ENCODE measurements at places on chromosomes 1 and 21. TPM values are rescaled to one million over a fixed set of nuclear protein-coding genes. Genes with fewer than 3 reads are reported as not detected.

- DNase-seq: no peak
These were observed 21.1 kb upstream of the ACTRT2 start for GRCh38 chr1:3000214-3000613.

GRCh38 chr1:95098196-95098595, 19.0 kb upstream of the TLCD4 start:
- no peak for DNase-seq

DNA sequence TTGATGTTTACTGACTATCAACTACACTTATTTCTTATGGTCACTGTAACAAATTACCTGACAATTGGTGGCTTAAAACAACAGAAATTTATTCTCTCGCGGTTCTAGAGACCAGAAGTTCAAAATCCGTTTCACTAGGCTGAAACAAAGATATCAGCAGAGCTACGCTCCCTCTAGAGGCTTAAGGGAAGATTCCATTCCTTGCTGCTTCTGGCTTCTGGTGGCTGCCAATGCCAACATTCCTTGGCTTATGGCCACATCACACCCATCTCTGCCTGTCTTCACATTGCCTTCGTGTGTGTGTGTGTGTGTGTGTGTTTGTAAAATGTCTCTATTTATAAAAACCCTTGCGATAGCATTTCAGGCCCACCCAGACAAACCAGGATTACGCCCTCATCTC, 66.4 kb downstream of the LMX1A start:
- no peak for DNase-seq

GRCh38 chr1:198298640-198299039, 141.8 kb downstream of the NEK7 start:
- DNase-seq: no peak

DNA sequence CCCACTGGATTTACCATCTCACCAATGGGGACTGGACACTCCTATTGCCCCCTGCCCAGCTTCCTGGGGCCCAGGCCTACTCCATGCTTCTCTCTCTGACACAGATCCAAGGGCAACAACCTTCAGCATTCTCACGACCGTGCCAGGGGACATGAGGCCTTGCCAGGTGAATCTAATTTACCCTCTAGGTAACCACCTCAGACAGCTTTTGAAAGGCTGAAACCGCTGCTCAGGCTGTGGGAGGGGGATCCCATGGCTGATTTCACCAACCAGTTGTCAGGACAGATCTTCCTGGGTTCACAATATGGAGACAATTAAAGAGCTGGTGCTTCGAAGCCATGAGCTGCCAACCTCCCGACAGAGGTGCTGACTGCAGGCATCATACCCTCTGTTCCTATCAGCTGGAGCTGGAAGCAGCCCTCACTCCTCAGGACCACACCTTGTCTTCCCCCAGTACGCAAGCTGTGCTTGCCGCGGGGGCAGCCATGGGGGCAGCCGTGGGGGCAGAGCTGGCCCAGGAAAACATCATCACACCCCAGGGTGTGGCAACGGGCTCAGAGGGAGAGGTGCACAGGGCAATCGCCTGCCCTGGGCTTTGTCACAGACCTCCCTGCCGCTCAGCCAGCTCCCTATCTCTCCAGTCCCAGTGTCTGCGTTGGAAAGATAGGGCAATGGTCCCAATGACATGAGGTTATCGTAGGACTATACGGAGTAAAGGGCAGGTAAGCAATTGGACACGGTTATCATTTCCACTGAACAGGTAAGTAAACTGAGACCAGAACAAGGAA, 120.2 kb downstream of the DMRTB1 start:
- no peak for DNase-seq

GRCh38 chr1:159921251-159921650, 4.1 kb downstream of the TAGLN2 start:
- no peak for DNase-seq

DNA sequence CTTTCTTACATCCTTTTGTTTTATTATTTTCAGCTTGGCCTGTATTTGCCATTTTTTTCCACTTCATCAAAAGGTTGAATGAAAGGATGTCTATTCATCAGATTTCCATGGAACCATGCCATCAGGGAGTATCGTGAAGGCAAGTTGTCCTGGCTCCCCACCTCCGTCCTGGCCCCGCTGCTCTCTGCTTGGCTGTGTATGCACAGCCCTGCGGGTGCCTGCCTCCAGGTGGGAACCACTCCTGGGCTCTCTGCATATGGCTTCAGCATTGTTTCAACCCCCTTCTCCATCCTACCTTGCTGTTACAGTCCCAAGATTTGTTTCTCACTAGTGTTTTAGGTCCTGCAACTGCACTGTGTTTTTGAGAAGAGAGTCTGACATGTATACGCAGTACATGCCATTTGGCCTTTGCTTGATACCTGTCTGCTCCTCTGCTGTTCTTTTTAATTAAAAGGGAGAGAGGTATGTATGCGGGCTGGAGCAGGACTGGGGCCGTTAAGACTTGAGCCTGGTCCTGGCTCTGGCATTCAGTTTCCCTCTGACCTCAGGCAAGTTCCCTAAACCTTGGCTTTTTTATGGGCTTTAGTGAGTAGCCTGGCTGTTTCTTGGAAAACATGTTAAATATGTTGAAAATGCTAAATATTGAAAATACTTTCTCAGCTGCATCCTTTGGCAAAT, 69.9 kb upstream of the GCLM start:
- no peak for DNase-seq

DNA sequence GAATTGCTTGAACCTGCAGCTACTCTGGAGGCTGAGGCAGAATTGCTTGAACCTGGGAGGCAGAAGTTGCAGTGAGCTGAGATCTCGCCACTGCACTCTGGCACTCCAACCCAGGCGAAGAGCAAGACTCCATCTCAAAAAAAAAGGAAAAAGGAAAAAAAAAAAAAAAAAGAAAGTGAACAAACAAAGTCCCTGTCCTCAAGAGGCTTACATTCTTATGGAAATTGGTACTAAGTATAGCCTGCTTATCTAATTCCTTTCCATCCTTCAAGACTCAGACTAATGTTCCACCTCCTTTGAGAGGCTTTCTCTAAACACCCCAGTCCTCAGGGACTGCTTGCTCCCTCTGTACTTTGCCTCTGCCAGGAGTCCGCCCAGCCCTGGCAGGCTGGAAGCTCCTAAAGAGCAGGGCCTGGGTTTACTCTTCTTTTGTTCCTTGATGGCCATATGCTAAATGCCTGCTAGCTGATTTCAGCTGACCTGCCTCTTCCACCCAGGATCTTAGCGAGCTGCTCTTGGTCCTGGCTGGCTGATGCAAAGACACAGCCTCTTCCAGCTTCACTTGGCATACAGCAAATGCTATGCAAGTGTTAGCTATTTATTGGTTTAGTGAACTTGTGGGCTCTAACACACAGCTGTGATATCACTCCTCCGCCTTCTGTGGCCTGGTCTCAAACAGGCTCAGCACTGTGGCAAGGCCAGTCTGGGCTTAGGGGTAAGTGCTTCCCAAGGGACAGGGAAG, 9.8 kb downstream of the SLC9A1 start:
- no peak for DNase-seq

GRCh38 chr1:235021321-235021720, 107.3 kb downstream of the TOMM20 start:
- DNase-seq: no peak

DNA sequence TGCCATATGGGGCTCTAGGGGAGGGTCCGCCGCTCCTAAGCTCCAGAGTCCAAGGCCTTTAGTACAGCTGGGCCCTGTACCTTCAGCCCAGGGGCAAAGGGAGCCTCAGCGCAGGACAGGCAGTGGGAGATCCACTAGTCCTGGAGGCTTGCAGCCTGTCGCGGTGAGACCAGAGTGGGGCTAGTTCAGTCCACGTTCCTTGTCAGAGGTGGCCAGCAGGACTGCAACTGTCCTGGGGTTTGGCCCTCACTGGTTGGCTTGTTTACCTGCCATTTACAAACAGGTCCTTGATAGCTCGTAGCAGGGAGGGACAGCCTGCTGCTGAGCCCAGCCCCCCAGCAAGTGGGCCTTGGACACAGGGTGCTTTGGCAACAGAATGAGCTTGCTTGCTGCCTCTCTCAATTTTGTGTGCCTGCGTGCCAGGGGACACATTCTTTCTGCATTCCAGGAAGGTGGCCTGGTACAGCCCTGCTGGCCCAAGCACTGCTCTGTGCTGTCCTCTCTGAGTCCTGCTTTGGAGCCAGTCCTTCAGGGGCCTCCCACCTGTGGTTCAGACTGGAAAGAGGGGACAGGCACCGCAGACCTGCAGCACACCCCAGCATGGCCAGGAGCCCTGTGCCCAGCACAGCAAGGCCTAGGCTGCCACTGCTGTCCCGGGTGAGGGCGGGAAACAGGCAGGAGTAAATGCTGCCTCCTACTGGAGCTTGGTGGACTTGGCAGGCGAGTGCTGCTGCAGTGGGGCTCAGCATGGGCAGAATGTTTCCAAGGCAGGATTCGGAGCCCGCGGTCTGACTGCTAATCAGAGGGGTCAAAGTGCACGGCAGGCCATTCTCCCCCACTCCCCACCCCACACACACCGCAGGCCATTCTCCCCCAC, 15.2 kb downstream of the H6PD start:
- peak; percentile 23 for DNase-seq

DNA sequence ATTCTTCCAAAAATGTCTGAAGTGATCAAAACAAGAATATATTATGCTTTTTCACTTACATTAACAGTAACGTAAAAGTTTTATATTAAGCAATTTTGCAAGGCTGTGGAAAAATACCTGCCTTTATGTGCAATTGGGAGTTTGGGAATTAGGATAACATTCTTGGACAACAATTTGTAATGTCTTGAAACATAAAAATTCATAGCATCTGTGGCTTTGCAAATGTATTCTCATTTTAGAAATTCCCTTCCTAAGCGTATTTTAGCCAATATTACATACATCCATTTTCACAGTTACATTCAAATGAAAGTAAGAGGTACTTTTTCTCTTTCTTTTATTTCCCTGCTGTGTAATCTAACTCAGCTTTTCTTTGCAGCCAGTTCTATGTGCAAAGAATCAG, 13.4 kb upstream of the CFH start:
- DNase-seq: no peak

DNA sequence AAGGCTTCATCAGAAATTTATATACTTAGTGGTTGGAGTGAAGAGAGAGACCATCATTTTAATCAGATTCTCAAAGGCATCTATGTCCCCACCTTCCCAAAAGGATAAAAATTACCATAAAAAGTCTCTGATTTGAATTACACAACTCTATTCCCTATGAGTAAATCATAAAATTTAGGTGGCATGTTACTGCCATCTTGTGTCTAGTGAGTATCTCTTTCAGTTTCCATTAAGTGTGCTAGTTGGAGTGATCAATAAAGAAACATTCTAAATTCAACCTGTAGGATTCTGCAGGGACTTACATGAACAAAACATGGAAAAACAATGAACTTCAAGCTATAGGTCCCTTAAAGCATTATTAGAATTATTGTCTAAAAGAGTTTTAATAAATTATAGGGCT, 655.4 kb downstream of the LTN1 start:
- DNase-seq: no peak

DNA sequence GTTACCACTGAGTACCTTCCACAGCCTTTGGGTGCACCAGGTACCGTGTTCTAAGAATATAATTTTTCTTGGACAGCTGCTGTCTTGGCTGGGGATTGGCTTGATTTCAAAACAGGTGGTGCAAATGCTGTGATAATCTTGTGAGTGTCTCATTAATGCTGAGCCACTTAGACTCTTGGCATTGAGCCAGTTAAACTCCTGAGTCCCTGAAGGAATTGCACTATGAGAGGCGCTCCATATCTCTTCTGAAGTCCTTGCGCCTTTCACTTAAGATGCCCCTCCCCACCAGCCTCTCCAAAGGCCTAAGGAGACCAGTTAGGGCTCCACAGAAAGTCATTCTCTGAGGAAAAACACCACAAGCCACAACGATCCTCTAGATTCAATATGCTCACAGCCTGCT, 51.0 kb downstream of the BACH1 start:
- DNase-seq: no peak

DNA sequence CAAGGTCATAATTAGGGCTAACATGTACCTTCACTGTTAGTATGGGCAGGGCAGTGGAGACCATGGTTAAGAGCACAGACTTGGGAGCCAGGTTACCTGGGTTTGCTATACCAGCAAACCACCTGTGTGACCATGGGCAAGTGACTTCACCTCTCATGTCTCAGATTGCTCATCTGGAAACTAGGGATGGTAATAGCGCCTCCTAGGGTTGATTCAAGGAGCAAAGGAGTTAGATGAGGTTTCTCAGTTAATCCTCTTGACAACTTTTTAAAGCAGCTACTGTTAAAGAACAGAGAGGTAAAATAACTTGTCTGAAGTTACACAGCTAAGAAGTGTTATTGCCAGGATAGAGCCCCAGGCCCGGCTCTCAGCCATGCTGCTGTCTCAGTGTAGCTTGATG, 790 bp upstream of the MATN1 start:
- no peak for DNase-seq

The SLC6A9 gene
- total RNA-seq: 3.2 TPM

DNA sequence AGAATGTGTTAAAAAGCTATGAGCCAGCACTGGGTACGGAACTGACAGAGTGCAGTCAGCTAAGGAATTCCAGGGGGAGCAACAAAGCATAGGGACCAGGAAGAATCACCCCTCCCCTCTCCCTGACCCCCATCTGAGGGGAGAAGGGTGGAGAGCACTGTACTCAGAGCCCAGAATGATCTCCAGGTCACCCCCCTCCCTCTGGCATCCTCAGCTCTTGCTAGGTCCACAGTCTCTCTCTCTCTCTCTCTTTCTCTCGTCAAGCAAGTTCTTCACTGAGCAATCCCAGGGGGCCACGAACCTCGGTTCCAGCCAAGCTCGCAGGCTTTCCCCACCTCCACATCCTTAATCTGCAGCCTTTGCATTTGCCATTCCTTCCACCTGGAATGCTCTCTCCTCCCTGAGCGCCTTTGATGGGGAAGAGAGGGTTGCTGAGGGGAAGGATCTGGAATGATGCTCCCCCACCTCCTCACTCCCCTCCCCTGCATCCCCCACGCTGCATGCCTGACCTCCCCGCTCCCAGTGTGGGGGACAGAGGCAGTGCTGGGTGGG, 6.7 kb upstream of the WASF2 start:
- no peak for DNase-seq

DNA sequence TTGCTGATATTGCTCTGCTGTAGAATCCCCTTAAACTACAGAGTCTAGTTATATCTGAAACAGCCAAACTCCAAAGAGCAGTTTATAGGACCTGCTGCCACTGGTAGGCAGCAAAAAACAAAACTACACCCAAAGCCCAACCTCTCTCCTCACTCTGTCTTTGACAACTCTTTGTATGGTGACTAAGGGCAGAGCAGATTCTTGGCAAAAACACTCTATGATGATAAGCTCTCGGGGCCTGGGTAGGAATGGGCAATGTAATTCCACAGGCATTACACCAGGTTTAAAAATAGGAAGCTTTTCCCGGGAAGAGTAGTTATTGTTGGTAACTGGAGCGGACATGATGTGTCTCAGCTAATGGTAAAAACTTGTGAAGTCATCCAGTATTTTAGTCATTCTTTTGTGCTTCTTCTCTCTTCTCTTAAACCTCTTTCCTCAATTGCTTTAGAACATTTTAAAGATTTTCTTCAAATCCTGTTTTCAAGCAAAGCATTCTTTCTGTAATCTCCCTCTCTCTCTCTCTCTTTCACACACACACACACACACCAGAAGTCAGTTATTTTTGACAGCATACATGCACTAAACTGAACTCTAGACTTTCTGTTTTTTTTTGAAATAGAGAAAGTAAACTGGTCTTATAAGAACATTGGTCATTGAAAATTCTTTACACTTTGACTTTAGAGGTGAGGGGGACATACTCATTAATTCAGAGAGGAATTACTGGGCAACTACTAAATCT, 193.5 kb downstream of the PAPPA2 start:
- DNase-seq: no peak
